Right ventricle myocardium inferior (tissue), 1 donor: ENCODE measurements at places on chromosomes 1 and 21. TPM values are rescaled to one million over a fixed set of nuclear protein-coding genes. Genes with fewer than 3 reads are reported as not detected.

Gene ATP5IF1
- 355 TPM for total RNA-seq

Gene ZNF644
- total RNA-seq = 27.7 TPM

Gene CEP85
- 73.6 TPM for total RNA-seq

Gene HSPG2
- total RNA-seq = 269 TPM

Gene RGS18
- 1.3 TPM for total RNA-seq

Gene CD160
- total RNA-seq = not detected

Gene FCER1G
- 38.3 TPM for total RNA-seq

Gene OR10Z1
- total RNA-seq = not detected

Gene ASCL5
- not detected for total RNA-seq

Gene HSPB7
- 4,074 TPM for total RNA-seq

Gene NUP133
- total RNA-seq = 27.9 TPM

Gene CYP4X1
- 1.5 TPM for total RNA-seq

Gene PLA2G5
- 65.6 TPM for total RNA-seq

Gene GUCA2B
- total RNA-seq = not detected

Gene NENF
- total RNA-seq = 119 TPM

Gene CAPN8
- not detected for total RNA-seq
